ENCODE measurements at places on chromosomes 7 and 10. TPM values are rescaled to one million over a fixed set of nuclear protein-coding genes. Genes with fewer than 3 reads are reported as not detected.

Gene SEMA3C
- total RNA-seq = 71.7 TPM

Gene CPN1
- not detected for total RNA-seq

Gene ABCB1
- total RNA-seq = 4.8 TPM

DNA sequence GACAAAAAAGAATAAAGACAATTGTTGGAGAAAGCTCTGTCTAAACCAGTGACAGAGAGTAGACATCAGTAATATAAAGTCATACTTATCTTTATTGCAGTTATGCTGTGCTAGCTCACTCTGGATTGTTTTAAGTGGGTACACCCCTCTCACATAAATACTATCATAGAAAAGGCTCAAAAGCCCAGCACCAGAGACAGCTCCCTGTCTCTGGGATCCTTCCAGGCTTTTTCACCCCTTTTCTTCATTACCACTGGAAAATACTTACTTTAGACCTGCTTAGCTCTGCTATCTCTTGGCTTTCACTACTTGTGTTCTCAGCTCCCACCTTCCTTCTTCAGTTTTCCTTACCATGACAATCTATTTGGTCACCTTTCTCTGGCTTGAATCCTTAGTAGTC, 259.1 kb upstream of the MINDY3 start:
- DNase-seq = no peak

- no peak for DNase-seq
These were observed 66.4 kb upstream of the ANK3 start for GRCh38 chr10:60456053-60456452.

- DNase-seq = no peak
These were observed 20.2 kb downstream of the GNAI1 start for GRCh38 chr7:80154656-80155333.

DNA sequence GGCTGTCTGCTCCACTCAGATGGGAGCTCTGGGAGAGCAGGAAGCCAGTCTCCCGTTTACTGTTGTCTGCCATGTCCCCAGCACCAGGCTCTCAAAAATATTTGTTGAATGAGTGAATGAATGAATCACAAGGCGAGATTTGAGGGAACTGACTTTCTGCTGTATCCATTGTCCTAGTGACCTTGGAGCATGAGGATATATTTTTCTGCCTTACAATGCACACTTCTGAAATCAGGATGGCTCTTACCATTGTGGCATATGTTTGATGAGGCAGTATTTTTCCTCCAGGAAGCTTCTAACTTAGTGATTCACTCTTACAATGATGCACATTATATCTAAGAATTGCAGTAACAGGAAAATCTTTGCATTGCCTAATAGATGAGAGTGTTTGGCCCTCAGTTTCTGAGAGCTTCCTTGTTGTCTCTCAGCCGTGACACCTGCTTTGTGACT, 136.4 kb downstream of the RPS24 start:
- DNase-seq = no peak

DNA sequence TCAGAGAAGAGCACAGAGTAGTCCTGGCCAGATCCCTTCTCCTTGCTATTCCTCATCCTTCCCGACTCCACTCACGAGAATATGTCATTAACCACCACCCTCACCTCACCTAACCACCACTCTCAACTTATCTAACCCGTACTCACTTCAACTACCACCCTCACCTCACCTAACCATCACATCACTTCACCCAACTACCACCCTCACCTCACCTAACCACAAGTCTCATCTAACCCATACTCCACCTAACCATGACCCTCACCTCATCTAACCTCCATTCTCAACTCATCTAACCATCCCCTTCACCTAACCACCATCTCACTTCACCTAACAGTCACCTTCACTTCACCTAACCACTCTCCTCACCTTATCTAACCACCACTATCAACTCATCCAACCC, 85.0 kb downstream of the VIPR2 start:
- no peak for DNase-seq

GRCh38 chr10:95391581-95392216, 100.9 kb upstream of the PDLIM1 start:
- peak; percentile 48 for DNase-seq

Data from left ventricle myocardium superior (tissue), 1 donor.